Transverse colon (tissue), 4 donors: ENCODE measurements at places on chromosomes 1 and 21.
A peak's percentile ranks its signal among the peaks of the same experiment; 100 is the strongest.

DNA sequence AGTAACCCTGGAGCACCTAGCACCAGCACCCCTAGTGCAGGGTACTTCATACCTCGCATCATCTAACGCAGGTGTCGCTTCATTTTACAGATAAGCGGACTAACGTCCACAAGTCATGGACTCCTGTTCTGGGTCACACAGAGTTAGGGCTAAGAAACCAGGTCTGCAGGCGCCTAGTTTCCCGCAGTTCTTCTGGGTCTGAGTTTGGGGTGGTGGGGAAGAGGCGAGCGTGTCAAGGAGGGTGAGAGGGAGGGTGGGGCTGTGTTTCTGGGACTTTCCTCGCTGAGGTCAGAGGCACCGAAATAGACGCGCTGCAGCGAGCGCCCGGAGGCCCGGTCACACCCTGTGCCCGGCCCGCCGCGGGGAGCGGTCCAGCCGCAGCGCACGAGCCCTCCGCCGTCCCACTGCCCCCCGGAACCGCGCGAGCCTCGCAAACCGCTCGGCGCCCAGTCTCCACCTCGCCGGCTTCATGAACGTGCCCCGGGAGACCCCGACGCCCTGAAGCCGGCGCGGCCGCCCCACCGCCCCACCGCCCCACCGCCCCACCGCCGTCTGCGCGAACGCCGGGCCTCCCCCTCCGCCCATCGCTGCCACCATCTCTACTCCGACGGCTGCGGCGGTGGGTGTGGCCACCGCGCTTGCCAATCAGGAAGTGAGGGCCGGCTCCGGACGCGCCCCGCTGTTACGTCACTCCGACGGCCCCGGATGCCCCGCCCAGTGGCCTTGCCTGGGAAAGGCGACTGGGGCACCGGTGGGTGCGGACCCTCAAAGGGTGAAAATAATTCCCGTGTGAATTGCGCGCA lies 12.3 kb downstream of the IFI6 start:
- no peaks in the 10 kb centered on the region for H3K36me3 ChIP-seq
- H3K27me3 ChIP-seq, result no peaks in the 10 kb centered on the region
- DNase-seq, result peak; percentile 96
- peaks cover 2% of the 10 kb centered on the region for H3K4me1 ChIP-seq

DNA sequence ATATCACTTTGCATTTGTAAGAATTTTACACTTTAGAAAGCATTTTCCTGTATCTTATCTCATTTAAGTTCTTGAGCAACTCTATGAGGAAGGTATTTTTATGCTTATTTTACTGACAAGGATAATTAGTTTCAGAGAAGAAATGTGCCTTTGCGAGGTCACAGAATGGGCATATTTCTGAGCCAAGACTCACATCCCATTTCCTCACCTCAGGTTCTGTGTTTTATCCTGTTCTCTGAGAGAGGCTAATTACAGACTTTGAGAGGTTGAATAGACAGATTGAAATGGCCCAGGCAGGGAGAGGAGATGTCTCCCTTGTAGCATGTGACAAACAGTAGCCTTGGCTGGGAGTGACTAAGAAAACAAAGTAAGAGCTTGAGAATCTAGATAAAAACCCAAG lies 39.1 kb upstream of the ZC3H11B start:
- no peaks in the 10 kb centered on the region for H3K4me1 ChIP-seq
- no peak overlapping the region for H3K4me3 ChIP-seq
- no peak overlapping the region for H3K27ac ChIP-seq
- DNase-seq, result no peak

DNA sequence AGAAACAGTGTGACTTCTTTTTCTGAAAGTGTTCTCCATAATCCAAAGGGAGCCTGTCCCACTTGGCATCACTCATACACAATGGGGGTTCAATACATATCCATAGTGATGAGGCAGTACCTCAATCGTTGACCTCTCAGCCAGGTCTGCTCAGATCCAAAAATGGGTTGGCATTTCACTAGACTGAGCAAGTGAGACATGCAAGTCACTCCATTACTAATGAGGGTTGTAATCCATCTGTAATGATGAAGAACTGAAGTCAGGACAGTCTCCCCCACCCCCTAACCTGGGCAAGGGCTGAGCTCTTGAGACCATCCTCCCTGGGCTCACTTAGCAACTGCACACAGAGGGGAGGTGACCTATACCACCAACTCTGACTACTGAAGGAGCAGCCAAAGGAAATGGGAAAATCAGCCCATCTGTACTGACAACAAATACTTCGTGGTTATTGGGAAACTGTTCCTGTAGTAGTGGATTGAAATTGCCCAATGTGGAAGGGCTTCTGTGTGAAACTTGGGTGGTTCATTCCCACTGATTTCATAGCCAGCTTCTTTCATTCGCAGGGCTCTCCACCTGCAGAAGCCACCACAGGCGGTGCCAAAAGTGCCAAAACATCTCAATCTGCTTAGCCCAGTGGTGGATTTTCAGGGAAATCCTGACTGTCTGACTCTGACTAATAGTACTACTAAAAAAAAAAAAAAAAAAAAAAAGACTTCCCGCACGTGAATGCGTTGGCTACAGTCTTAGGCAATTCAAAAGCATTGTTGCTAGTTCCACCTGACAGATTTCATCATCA lies 5.0 kb downstream of the NGF start:
- H3K4me1 ChIP-seq, result peaks cover 13% of the 10 kb centered on the region
- no peak for DNase-seq
- H3K27ac ChIP-seq, result peak overlapping the region; percentile 24

DNA sequence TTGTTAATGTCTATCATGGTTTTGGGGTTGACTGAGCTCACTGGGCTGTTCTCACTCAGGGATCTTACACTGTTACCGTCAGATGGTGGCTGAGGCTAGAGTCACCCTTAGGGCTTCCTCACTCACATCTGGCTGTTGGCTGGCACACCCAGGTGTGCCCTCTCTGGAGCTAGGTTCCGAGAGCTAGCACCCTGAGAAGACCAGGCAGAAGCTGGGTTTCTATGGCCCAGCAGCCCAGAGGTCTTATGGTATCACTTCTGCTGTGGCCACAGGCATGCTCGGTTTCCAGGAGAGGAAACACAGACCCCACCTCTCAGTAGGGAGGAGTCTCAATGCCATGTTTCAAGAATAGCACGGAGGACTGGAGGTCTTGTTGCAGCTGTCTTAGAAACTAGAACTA lies 20.7 kb upstream of the KIF1B start:
- H3K27me3 ChIP-seq, result no peaks in the 10 kb centered on the region
- peak; percentile 59 for DNase-seq
- H3K36me3 ChIP-seq, result no peaks in the 10 kb centered on the region
- no peak overlapping the region for H3K4me3 ChIP-seq
- H3K27ac ChIP-seq, result no peak overlapping the region

DNA sequence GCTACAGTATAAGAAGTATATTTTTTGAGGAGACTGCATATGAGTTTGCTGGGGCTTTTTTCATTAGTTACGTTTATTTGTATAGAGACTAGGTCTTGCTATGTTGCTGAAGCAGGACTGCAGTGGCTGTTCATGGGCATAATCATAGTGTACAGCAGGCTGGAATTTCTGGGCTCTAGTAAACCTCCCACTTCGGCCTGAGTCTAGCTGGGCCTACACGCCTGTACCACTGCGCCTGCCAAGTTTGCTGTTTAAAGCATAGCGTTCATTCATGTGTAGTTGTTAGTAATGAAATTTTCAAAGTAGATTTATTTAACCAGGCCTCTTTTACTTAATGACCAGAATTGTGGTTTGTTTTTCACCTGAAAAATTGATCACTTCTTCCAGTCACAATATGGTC lies 33.8 kb downstream of the HS2ST1 start:
- no peaks in the 10 kb centered on the region for H3K4me1 ChIP-seq
- H3K27ac ChIP-seq, result no peak overlapping the region
- no peaks in the 10 kb centered on the region for H3K27me3 ChIP-seq
- DNase-seq, result no peak
- H3K4me3 ChIP-seq, result no peak overlapping the region

DNA sequence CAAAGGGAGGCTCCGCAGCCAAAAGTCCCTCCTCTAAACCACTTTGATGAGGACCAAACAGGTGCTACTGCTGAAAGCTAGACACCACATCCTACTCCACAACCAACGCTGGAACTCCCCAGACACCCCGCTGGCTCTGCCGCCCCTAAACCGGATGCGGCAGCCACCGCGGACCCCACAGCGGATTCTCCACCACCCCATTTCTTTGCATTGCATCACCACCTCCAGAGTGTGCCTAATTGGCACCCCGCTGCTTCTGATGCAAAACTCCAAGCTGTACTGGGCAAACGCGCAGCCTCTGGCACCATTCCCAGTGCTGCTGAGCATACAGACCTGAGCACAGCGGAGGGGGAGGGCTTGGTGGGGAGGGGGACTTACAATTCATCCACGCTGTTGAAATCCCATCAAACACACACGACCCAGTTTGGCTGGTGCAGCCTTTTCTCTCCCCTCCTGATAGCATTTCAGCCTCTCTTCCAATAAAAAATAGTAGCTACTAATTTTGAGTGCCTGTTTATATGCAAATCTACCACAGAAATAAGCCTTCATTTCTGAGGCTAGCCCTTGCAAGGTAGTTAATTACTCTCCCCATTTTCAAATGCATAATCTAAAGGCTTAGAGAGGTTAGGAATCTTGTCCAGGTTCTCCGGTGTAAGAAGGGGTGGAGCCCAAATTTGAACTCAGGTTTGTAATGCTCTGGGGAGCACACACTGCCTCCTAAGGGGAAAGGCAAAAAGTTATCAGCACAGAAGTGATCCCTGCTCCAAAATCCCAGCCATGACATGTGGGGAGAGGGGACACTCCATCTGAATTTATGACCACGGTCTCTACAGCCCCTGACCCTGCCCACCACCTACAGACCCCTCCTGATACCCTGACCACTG lies 12.2 kb upstream of the RGS16 start:
- H3K36me3 ChIP-seq, result no peaks in the 10 kb centered on the region
- H3K27ac ChIP-seq, result peak overlapping the region; percentile 88
- peak; percentile 66 for DNase-seq
- H3K4me3 ChIP-seq, result no peak overlapping the region

DNA sequence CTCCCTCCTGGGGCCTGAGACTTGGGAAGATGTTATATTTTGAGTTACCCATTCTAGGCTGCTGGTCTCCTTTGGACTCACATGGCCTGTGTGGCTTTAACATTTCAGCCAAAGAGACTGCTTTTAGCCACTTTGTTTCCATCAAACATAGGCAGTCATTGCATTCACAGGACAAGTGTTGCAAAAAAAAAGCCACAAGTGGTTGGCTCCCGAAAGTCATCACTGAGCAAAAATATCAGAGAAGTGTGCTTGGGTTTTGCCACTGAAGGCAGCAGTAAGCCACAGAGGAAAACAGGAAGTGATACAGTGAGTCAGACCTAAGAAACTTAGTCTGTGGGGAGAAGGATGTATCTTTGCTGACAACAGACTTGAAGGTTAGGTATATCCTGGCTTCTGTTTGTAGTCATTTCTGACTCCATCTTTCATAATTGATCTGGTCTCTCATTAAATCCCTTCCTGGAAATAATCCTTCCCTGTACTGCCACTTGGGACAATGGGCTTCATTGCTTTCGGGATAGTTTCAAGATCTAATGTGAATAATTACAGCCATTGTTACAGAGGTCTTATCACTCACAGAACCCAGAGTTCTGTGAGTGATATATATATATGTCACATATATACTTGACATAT lies 80.9 kb downstream of the COLGALT2 start:
- H3K27ac ChIP-seq, result peak overlapping the region; percentile 58
- H3K4me3 ChIP-seq, result no peak overlapping the region
- H3K36me3 ChIP-seq, result no peaks in the 10 kb centered on the region
- H3K4me1 ChIP-seq, result peaks cover 5% of the 10 kb centered on the region
- DNase-seq, result peak; percentile 30
- H3K27me3 ChIP-seq, result no peaks in the 10 kb centered on the region
